ENCODE measurements at places on chromosomes 1 and 21.

DNA sequence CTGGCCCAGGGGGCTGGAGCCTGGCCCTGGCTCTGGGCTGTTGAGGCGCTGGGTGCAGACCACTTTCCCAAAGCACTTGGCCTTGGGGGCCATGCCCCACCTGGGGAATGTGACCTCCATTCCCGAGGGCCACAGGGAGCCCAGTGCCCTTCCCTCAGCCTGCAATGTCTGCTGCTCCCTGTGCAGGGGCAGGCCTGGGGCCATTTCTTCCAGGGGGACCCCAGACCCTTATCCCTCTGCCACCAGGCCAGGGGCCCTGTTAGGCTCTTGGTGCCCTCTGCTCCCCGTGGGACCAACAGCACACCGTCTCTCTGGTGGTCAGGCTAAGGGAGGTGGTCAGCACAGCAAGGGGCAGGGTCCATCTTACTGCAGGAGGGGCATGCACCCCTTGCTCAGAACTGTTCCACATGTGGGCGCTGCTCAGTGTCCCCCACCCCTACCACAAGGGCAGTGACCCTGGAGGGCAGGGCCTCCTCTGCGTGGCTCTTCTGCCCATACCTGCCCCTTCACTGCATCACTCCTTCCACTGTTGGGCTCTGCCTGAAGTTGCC is 1.1 kb upstream of the TMEM52 start:
- DNase-seq: no peak

GRCh38 chr1:216616425-216616824 is 106.8 kb downstream of the ESRRG start:
- no peak for DNase-seq

GRCh38 chr1:30335997-30336390 is 387.4 kb downstream of the MATN1 start:
- no peak for DNase-seq

- no peak for DNase-seq
These were observed 109.6 kb downstream of the SLC5A9 start for GRCh38 chr1:48332115-48332514.

DNA sequence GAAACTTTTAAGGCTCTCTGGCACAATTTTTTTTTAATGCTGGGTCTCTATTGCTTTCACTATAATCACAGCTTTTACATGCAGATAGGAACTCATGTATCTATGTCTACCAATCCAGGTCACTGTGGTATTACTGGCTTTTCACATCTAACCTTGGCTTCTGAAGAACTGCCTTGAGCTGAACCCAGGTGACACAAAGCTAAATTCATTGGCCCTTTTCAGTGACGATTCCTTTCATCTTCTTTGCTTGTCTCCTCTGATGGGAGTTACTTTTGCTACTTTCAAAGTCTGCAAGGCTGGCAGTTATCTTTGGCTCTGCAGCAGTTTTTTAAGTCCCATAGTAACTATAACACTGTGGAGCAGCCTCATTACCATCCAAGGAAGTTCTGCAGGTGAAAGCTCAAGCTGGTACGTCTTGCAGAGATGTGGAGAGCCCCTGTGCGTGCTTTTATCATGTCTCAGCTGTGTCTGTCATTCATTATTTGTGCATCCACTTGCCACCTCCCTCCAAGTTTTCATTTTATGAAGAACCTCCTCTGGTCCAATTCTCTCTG is 364.3 kb downstream of the VAV3 start:
- DNase-seq: no peak

DNA sequence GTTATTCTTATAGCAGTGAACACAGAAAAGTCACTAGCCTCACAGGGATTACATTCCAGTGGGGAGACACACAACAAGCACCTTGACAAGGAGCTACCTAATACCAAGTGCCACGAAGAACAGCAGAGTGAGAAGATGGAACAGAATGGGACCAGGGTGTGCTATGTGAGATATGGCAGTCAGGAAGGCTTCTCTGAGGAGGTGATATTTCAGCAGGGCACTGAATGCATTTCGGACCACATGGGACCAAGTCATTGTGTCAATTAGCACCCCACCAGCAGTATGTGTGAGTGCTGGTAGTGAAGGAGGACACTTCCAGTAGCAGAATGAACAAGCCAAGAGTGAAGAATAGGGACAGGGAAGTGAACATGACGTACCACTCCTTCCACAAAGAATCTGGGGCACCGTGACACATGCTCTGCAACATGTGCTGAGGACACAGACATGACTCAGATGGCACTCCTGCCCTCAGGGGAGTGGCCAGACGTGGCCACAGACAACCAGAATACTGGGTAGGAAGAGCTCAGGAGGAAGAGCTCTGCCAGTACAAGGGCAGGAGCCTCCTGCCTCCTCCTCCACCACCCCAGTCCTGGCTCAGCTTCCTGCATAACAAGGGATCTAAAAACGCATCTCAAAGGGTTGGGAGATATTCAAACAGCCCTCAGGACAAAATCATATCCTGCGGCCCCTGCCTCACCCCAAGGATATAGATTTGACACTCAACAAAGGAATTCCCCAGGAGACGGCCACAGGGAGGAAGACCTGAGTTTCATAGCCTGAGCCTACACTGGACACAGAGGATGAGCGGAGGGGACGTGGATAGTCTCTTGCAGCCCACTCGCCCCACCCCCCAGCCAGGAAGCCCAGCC is 102.5 kb downstream of the TRABD2B start:
- DNase-seq: no peak

- DNase-seq: no peak
These were observed 47.5 kb upstream of the A3GALT2 start for GRCh38 chr1:33368431-33368830.

DNA sequence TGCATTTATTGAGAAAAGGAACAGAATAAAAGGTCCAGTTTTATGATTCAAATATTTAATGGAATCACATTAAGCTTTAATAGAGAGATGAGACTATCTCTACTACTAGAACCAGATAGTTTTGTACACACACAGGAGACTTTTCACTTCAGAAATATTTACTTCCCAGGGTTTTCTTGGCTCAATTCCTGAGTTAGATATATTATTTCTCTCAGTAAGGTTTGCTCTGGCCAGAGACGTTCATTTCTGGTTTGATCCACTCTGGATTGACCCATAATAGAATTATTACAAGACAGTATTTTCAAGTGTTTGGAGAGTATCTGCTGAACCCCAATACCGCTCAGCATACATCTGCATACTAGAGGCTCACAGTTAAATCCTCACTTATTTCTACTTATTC is 1.3 kb upstream of the RCOR3 start:
- DNase-seq: no peak

DNA sequence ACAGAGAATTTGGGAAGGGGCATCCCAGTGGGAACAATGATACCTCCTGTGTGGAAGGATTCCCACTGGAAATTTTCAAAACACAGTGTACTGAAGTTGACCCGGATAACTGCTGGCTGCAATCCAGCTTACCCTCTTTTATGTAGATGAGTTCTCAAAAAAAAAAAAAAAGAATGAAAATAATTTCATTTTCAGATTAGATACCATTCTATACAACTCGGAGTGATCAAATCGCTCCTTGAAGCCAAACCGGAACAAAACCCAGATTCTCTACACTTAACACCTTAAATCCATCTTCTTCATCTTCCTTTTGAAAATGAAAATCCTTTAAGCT is 69.1 kb downstream of the KAZN start:
- DNase-seq: no peak

- no peak for DNase-seq
These were observed at the start of gene HORMAD1 for GRCh38 chr1:150720703-150721102. HORMAD1 (minus strand) TSS chr1:150720895; CDS start chr1:150719505, 1,390 bp downstream.

- no peak for DNase-seq
These were observed 17.5 kb downstream of the SLC26A9 start for GRCh38 chr1:205925736-205926135.

GRCh38 chr1:181101581-181102226 is 13.2 kb downstream of the IER5 start:
- DNase-seq: no peak
